ENCODE measurements at places on chromosomes 2 and 18.

DNA sequence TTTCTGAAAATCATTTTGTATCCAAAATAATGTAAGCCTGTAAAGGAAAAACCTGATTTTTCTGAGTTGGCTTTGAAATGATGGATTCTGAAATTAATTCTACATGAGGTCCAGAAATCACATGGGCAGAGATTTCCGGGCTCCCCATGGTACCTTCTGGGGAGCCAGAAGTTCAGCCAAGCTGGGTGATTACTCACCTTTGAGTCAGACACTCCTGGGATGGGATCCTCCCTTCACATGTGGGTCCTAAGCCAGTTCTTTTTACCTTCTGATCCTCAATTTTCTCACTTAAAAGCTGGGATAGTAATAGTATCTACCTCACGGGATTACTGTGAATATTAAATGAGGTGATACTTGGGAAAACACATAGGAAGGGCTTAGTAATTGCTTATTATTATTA lies 179.8 kb upstream of the EPAS1 start:
- DNase-seq = no peak

DNA sequence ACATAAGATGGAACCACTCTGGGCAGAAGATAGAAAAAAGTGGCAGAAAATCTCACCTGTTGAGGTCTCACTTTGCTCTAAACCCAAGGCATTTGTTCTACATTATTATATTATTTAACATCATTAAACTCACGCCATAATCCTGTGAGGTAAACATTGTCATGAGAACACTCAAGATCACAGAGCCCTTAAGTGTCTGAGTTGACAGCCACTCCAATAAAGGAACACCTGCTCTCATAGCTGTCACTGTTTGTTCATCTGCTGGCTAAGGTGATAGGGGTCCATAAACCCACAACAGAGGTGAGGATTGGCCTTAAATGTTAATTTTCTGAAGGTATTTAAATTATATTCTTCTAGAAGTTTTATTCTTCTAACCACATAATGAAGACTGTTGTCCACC lies 439.7 kb downstream of the RIT2 start:
- no peak for DNase-seq

GRCh38 chr2:170177950-170178781 lies at the start of gene MYO3B:
Gene MYO3B, plus strand, starts transcription at chr2:170178147. Its CDS starts 141 bp downstream, at chr2:170178288.
- no peak for DNase-seq

GRCh38 chr2:29587402-29588190 lies 333.8 kb downstream of the ALK start:
- no peak for DNase-seq

- no peak for DNase-seq
These were observed at the start of gene VIT for GRCh38 chr2:36696533-36696932. Gene VIT, plus strand, starts transcription at chr2:36696707. Its CDS starts 19,664 bp downstream, at chr2:36716371.

- no peak for DNase-seq
These were observed 180.1 kb downstream of the ST6GAL2 start for GRCh38 chr2:106705877-106706276.

GRCh38 chr18:11369556-11369955 lies 220.2 kb upstream of the PIEZO2 start:
- no peak for DNase-seq

DNA sequence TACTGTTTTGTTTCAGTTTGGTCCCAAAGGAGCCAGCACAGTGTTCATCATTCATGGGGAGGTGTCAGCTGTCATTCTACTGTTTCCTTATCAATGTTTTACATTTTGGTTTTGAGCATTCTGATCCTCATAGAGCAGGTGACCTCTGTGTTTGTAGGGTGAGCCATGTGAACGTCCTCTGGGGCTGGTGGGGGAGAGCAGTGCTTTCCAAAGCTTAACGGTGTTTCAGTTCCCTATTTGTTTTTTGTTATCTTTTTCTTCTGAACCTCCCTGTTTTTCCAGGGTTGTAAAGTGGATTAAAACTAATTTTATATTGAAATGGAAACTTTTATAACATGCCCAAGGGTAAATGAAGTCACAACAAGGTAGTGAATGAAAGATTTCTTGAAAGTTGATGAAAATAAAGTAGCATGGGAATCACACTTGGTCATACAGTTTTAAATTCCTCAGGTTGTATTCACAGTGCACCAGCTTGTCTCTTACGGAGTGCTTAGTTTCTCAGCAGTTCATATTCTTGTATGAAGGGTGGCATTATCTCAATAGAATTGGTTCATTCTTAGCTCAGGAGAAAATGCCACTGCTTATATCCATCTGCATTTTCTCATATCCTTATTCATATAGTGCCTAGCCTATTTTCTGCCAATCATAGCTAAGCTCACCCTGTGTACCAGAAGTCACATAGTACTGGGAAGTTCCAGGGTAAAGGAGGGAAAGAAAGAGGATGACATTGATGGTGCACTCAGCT lies 54.5 kb downstream of the MAP4K4 start:
- DNase-seq = no peak

DNA sequence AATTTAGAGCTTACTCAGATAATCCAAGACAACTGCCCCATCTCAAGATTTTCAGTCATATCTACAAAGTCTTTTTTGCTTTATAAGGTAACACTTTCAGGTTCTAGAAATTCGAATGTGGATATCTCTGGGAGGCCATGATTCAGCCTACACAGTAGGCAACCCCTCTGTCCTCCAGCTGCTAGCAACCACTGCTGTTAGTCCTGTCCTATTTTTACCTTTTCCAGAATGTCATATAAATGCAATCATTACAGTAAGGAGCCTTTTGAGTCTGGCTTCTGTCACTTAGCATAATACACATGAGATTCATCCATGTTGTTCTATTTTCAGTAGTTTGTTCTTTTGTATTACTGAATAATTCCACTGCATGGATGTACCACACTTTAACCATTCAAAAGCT lies 28.5 kb upstream of the MARCHF7 start:
- DNase-seq = no peak

DNA sequence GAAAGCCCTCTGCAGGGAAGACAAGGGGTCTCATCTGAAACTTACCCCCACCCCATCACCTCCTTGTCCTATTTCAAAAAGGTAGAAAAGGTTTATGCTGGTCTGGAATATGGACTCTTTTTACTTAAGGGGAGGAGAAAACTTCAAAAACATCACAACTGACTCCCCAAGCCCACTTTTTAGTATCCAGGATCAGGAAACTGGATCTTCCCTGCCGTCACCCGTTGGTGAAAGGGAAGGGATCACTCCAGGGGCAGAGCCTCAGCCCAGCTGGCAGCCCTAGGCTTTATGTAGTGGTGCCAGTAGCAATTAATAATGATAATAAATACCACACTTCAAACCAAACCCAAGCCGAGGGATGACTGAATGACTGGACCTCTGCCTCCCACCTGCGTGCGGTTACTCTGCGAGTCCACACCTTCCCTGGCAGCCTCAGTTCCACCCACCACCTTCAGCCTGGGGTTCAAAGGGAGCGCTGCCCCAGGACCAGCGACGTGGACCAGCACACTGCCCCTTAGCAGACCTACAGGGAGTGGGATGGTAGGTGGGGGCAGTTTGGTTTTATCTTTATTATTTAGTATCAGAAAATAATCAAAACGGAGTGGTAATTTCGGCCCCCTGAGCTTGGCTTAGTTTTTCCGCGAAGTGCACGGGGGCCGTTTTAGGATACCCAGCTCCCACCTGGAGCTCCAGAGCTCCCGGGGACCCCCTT lies 4.9 kb upstream of the GATA6 start:
- no peak for DNase-seq

- peak; percentile 86 for DNase-seq
These were observed 193.7 kb upstream of the ID2 start for GRCh38 chr2:8488001-8488738.

GRCh38 chr2:96161898-96162297 lies 16.7 kb upstream of the DUSP2 start:
- DNase-seq = no peak

GRCh38 chr2:119494163-119494790 lies 30.0 kb downstream of the SCTR start:
- no peak for DNase-seq

GRCh38 chr2:126766969-126767296 lies 111.0 kb downstream of the GYPC start:
- DNase-seq = no peak

GRCh38 chr2:223781560-223781959 lies 55.8 kb downstream of the AP1S3 start:
- no peak for DNase-seq

- no peak for DNase-seq
These were observed 39.1 kb downstream of the TMEM163 start for GRCh38 chr2:134679745-134680144.

GRCh38 chr2:170822290-170823087 lies 5.8 kb downstream of the GAD1 start:
- DNase-seq = no peak

DNA sequence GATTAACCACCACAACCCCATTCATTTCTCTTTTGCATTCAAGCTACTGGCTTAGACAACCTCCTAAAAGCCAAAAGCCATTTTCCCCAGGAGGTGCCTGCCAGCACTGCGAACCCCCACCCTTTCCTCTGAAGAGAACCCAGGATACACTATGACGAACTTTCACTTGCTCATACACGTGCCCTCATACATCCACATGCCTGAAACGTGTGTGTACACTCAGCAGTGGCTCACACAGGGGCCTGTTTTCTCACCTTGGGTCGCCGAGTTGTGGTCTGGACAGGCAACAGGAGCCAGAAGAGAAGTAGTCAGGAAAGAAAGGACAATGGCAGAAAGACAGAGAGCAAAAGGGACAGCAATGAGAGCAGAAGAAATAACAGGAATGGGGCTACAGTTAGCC lies 7.4 kb downstream of the DCTN1 start:
- no peak for DNase-seq

GRCh38 chr2:44715671-44716081 lies 225.8 kb upstream of the SIX3 start:
- peak; percentile 56 for DNase-seq

GRCh38 chr2:68185541-68186164 lies 28.0 kb downstream of the PNO1 start:
- DNase-seq = peak; percentile 42

DNA sequence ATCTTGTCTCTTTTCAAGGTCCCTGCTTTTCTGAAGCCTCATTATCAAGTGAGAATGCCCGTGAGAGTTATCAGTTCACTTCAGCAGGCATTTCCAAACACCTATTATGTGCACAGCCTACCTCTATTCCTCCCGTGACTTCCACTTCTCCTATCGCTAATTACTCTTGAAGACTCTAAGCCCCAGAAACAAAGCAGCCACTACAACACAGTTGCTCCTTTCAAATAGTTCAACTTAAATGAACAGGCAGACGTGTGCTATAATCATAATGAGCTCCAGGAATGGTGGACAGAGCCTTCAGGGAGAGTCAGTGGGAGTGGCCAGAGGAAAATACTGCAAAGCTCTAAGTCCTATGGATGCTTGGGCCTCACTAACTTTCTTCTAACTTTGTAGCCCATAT lies 159.0 kb downstream of the RDH14 start:
- no peak for DNase-seq

DNA sequence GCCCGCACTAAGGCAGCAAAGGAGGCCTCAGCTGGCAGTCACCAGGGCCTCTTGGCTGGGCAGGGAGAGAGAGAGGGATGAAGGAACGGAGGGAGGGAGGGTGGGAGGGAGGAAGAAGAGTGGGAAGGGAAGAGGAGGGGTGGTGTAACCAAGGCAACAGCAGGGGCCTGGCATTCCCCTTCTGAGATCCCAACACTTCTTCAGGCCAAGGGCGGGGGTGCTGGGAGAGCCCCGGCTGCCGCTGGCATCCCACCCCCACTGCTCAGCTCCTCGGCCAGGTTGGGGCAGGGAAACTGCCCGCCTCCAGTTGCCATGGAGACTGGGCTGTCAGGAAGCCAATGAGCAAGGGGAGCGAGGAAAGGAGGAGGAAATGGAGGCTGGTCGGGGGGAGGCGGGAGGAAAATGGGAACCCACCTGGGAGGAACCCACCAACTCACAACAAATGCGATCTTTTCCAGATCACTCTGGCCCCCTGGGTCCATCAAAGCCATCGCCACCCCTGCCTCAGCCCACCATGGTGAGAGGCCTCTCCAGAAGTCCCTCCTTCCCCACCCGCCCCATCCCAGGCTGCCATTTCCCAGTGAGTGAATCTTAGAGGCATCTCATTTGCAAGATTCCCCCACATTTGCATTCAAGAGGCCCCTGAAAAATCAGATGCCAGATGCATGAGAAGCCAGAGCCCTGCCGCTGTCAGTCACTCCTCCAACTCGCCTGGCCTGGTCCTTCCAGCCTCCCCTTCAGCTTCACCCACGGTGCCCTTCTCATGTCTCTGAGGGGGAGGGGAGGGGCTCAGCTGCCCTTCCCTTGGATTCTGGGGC lies 12.4 kb downstream of the SH2D6 start:
- no peak for DNase-seq

DNA sequence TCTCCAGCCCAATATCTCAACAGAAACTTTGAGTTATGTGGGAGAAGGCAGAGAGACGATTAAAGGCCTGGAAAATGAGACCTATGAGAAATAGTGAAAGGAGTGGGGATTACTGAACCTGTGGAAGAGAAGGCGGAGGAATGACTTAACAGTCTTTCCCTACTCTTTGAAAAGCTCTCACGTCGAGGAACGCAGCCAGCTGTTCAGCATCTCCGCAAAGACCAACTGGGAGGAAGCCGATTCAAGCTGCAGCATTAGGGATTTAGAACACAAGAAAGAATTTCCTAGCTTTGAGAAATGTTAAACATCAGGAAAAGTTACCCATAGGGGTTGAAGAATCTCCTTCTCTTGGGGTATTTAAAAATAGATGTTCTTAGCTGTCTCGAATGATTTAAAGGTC lies 233.2 kb upstream of the PARD3B start:
- DNase-seq = no peak

GRCh38 chr2:187569042-187569441 lies 14.8 kb upstream of the TFPI start:
- no peak for DNase-seq

- no peak for DNase-seq
These were observed 71.5 kb downstream of the RAB31 start for GRCh38 chr18:9779630-9780029.

- no peak for DNase-seq
These were observed 257.3 kb downstream of the ATAD2B start for GRCh38 chr2:23669413-23670244.

- no peak for DNase-seq
These were observed 26.3 kb upstream of the ITGB6 start for GRCh38 chr2:160226367-160226766.

DNA sequence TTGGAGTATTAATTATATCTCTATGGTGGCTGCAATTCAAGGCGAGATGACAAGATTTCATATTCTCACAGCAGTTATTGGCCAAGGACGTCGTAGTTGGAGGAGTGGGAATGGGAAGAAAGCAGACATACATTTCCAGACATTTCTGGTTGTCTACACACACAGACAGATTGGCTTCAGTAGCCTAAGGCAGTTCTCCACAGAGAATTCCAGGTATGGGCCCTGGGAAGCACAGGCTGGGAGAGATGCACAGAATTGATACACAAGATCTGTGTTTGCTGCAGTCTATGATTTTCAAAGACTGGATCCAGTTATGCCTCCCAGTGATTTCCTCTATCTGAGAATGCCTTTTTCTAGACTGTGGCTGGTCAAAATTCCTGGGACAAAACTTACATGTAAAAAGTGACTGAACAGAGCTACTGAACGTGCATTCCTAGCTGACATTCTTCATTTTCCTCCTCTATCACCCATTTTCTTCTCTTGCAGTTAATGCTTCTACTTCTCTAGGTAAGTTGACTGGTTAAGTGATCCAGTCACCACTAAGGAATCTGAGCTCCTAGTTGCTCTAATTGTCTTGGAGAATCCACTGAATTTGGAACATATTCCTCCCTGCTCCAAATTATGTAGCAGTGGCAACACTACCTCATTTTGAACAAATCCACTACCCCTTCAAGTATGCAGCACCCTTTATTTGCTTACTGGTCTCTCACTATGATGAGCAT lies 386.7 kb upstream of the CDH7 start:
- no peak for DNase-seq

GRCh38 chr2:9288233-9288632 lies 81.6 kb downstream of the ASAP2 start:
- DNase-seq = no peak

Data from MM.1S (cell line).